Cortex of kidney (tissue), 1 donor: ENCODE measurements at places on chromosomes 16 and 17.

DNA sequence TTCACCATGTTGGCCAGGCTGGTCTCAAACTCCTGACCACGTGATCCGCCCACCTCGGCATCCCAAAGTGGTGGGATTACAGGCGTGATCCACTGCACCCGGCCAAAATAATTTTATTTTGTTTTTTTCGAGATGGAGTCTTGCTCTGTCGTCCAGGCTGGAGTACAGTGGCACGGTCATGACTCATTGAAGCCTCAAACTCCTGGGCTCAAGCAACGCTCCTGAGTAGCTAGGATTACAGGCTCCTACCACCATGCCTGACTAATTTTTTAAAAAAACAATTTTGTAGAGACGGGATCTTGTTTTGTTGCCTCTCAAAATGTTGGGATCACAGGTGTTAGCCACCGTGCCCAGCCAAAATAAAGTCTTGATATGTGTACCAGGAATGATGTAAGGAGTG lies 2.4 kb upstream of the TTLL6 start:
- DNase-seq: no peak

- DNase-seq: no peak
These were observed 2.5 kb downstream of the ODAD4 start for GRCh38 chr17:41932816-41933389.

- peak; percentile 90 for DNase-seq
These were observed at the start of gene KPNB1 for GRCh38 chr17:47649153-47649971. Gene KPNB1 (plus strand): TSS chr17:47649919. CDS start chr17:47650245, 326 bp downstream.

DNA sequence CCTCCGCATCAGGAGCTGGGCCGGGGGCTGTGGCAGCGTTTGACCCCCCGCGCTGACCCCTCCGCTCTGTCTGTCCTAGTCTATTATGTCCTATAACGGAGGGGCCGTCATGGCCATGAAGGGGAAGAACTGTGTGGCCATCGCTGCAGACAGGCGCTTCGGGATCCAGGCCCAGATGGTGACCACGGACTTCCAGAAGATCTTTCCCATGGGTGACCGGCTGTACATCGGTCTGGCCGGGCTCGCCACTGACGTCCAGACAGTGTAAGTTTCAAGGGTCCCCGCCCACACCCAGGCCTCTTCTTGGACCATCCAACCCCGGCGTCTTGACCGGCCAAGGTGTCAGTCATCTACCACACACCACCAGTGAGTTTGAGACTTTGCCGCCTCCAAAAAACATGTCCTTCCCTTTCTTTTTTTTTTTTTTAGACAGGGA lies 548 bp downstream of the PSMB3 start:
- DNase-seq: no peak
